ENCODE measurements at places on chromosomes 16 and 17. TPM values are rescaled to one million over a fixed set of nuclear protein-coding genes. Genes with fewer than 3 reads are reported as not detected.

DNA sequence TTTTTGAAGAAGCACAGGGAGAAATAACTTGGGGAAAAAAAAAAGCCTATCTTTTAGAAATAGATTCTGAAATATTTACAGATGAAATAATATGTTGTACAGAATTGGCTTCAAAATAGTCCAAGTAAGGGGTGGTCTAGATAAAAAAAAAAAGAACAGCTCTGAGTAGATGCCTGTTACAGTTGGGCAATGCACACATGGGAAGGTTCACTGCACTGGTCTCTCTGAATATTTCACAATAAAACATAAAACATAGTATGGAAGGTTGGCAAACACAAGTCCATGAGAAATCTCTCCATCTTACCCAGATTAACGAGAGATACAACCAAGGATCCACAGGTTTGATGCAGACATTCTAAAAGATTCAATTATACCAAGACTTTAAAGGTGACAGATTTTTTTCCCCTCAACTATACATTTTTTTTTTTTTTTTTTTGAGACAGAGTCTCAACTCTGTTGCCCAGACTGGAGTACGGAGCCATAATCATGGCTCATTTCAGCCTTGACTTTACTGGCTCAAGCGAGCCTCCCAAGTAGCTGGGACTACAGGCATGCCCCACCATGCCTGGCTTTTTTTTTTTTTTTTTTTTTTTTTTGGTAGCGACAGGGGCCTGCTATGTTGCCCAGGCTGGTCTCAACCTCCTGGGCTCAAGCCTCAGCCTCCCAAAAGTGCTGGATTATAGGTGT lies 58.0 kb downstream of the KANSL1 start:
- no peak for DNase-seq

GRCh38 chr17:69620363-69620762 lies 205.9 kb downstream of the MAP2K6 start:
- DNase-seq = no peak

DNA sequence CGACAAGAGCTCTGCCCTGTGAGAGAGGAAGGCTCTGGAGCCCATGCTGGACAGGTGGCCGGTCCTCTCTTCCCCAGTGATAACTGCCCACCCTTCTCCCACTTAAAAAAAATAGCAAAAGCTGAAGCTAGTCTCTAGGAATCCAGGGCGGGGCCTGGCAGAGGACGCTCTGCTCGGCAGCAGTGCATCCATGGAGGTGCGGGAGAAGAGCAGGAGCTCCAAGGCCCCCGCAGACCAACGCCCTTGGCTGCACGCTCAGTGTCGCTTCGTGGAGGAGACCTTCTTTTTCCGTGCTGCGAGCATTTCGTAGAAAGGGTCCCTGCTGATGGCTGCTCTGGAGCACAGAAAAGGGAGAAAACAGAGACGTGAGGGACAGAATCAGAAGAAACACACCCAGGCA lies 98.6 kb upstream of the DNAH17 start:
- no peak for DNase-seq

DNA sequence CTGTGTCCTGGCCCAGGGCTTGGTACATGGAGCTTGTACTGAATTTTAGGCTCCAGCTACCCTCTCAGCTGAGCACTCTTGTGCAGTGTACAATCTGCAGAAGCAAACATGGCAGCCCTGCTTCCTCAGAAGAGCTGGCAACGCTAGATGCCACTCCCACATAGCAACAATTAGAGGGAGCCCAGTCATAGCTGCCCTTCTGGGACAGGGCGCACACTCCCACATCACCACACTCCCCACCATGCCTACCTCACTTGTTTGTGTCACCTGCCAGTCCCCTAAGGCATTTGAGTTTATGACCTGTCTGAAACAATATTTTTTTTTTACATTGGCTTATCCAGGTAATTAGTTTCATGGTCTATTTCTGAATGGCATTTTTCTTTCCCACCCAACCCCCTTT lies 72.3 kb downstream of the C17orf67 start:
- DNase-seq = no peak

DNA sequence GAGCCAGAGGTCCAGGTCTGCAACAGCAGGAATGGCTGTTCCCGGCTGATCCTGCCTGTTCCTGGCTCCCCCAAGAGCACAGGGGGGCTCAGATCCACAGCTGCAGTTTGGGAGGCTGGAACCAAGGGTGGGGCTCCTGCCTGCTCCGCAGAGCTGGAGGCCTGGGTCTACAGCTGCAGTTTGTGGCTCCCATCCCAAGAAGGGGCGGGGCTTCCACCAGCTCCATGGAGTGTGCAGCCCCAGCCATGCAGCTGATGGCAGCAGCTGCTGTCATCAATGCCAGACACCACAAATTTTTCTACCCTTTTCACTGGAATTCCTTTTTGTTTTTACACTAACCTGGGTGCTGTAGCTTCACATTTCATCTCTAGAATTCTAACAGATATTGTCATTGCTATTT lies 135.4 kb upstream of the KIF2B start:
- no peak for DNase-seq

DNA sequence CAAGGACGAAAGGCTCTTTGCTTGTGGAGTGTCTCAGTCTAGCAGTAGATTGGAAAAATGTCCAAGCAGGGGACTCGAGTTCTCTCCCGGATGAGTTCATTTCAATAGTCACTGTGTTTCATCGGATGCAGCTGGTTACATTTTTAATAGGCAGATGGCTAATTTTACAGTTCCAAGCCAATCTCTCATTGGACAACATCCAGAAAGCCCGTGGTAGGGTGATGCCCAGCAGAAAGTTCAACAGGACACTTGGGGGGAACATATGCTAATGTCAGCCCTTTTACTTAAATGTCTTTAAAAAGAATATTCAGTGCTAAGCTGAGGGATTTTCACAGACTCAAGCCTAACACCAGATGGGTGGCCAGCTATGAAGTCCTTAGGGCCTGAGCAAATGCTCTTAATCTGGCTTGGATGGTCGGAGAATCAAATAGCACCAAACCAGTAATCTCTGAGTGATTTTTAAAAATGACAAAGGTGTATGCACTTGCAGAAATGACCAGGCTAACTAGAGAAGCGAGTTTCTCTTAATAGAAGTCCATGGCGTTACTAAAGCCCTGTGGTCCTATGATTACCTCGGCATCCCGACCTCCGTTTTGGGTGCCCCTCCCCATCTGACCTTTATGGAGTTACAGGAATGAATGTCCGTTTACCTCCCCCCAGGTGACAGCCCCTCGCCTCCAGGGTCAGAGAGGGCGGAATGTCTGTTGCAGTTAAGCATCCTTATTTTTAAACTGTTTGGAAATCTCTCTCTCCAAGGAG lies 289.2 kb upstream of the SALL1 start:
- DNase-seq = no peak

DNA sequence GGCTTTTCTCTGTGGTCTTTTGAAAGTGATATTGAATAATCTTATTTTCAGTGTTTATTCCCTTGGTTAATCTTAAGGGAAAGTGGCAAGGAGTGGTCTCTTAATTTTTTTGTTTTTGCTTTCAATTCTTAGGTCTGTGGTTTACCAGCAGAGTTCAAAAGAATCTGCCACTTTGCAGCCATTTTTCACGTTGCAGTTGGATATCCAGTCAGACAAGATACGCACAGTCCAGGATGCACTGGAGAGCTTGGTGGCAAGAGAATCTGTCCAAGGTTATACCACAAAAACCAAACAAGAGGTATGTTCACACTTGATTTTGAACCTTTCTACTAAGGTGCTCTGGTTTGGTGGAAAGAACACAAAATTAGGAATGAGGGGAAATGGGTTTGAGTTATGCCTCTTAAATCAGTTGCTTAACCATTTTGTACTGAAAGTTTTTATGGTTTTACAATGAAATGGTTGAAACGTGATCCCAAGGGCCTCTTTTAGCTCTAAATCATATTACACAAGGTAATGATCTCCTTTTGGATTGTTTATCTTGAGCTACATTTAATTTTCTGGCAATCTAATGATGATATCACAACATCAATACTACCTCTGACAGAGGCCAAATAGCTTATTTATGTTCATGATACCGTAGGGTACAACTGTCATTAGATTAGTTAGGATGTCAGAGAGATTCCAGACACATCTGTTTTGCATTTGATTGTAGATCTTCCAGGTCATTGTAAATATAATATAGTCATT lies 51.6 kb upstream of the CRISPLD2 start:
- peak; percentile 44 for DNase-seq

- DNase-seq = peak; percentile 61
Measured at GRCh38 chr17:55735731-55736405, 13.2 kb upstream of the TMEM100 start.

DNA sequence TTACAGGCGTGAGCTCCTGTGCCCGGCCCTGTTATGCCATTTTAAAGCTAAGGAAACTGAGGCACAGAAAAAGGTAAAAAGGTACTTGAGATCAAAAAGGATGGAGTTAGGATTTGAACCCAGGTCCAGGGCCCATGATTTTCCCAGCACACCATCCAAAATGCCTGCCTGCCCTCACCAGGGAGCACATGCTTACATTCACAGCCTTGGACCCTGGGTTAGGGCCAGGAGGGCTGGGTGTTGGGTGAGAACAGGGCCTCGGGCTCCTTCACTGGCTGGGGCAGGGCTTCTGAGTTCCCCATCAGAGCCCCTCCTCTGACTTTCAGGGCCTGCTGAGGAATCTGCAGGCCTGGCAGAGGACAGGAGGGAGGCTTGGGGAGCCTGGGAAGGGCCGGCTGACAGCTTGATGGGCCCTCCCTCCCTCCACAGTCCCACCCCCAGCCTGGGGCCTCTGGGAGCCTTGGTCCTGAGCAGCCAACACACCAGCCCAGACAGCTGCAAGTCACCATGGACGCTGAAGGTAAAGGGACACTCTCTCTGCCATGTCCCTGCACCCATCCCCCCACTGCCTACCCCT lies at the start of gene QPRT:
TSS of gene QPRT (plus strand) at position 490 of the 577 bp plus-strand sequence. CDS start at position 508, 18 bp downstream.
- DNase-seq = no peak

GRCh38 chr17:75059369-75060345 lies 12.6 kb downstream of the KCTD2 start:
- DNase-seq = no peak

- no peak for DNase-seq
Measured at GRCh38 chr16:57422026-57422944, 17.7 kb downstream of the CCL17 start.

DNA sequence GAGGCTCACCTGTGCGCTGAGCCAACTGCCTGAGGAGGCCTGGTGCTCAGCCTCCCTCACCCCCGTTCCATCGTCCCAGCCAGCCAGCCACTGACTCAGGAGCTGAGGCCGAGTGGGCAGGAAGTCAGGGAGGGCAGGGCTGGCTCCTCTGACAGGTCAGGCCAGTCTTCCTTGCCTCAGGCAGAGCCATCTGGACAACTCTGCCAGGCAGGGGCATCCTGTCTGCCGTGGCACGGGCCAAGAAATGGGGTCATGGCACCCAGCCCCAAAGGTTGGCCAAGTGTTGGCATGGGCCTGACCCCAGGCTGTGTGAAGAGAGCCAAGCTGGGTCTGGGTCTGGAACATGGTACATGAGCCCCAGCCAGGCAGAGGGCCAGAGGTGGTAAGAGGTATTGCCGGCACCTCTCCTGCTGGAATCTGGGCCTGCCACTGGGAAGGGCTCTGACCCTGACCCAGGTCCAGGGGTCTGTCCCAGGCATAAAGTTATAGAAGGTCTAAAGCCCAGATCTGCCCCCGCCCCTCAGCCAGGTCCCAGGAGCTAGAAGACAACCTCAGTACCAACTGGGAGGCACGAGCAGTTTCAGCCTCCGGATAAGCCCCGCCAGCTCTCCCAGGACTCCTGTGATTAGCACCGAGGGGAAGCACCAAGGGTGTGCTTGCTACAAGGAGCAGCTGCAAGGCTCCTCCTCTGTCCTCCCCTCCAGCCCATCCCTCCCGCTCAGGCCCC lies 2.5 kb upstream of the VASN start:
- no peak for DNase-seq

DNA sequence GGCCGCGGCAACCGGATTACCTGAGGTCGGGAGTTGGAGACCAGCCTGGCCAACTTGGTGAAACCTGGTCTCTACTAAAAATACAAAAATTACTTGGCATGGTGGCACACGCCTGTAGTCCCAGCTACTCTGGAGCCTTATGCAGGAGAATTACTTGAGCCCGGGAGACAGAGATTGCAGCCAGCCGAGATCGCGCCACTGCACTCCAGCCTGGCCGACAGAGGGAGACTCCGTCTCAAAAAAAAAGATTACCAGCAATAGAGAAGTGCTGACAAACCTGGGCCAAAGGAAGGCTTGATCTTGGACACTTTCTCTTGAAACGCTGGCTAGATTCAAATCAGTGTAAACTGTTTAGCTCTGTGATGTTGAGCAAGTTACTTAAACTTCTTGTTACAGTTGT lies 4.3 kb downstream of the MT1H start:
- DNase-seq = peak; percentile 51

- no peak for DNase-seq
Measured at GRCh38 chr16:72854267-72854959, 193.5 kb downstream of the ZFHX3 start.

DNA sequence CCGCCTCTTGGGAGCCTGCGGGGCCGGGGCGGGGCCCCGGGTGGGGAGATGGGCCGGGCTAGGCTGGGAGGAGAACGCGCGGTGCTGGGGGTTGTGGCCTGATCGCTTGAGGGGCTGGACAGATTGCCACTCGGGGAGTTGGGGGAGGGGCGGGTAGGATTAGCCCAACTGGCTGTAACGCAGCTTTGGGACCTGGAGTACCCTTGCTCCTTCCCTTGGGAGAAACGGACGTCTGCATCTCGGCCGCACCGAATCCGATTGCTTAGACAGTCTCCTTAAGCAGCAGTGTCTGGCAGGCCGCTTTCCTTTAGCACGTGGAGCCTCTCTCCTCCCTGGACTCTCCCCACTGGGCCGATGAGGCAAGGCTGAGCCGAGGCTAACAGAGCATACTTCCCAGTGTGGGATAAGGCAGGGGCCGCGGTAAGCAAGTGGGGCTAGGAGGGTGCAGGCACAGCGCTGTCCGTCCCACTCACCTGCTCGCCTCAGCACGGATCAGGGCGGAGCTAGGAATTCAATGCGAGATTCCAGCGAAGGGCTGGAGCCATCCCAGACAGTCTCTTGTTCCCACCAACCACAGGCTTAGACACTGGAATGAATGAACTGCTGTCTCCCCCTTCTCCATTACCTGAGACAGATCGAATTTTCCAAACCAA lies 540 bp upstream of the ACLY start:
- no peak for DNase-seq

The TOX3 gene
- not detected for total RNA-seq

The RARA gene
- 61.1 TPM for total RNA-seq

The SNTB2 gene
- total RNA-seq = 25.5 TPM

The MBTD1 gene
- 11.4 TPM for total RNA-seq

The TMC7 gene
- total RNA-seq = not detected

The KLHL10 gene
- not detected for total RNA-seq

The TMEM235 gene
- not detected for total RNA-seq

The SLC35G6 gene
- total RNA-seq = not detected

The OSGIN1 gene
- total RNA-seq = 0.24 TPM

The E4F1 gene
- total RNA-seq = 33.8 TPM

The CARD14 gene
- total RNA-seq = not detected

The CD300LG gene
- total RNA-seq = not detected
